ENCODE measurements at places on chromosomes 12 and 14.

GRCh38 chr14:30251017-30251416 lies 307.9 kb upstream of the G2E3 start:
- no peak for DNase-seq

GRCh38 chr12:12736759-12737676 lies 19.9 kb downstream of the CDKN1B start:
- no peak for DNase-seq

DNA sequence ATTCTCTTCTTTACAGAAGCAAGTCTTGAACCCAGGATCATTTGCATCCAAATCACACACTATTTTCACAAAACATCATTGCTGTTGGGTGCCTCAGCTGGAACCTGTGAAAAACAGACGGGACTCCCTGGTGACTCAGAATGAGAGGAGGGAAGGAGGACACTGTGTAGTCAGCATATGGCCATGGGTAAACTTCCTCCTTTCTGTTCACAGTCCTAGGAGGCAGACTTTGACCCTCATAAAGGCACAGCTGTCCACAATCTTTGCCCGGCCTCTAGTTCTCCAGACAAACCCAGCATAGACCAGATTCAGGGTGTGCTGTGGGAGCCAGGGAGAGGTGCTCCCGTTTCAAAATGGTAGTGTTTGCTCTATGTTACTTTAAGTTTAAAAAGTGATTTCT lies 62.0 kb downstream of the DYRK2 start:
- DNase-seq = peak; percentile 11

- DNase-seq = no peak
Measured at GRCh38 chr12:2811801-2812200, 667 bp upstream of the ITFG2 start.

DNA sequence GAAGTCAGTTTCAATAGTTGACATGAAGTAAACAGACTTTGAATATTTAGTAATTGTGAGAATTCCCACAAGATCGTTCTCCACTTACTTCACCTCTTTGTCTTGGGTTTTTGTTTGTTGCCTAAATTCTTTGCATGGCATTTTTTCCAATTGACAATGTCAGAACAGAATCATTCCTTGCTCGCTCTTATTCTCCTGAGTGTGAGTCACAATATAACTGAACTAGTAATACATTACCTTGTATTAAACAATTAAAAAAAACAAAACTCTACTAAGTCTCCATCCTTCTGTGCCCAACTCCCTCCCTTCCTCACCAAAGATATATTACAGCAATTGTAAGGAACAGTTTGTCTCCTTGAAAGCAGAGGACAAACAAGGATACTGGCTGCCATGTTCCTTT lies 638.8 kb upstream of the NOVA1 start:
- DNase-seq = no peak

GRCh38 chr14:33812181-33812580 lies 138.7 kb downstream of the EGLN3 start:
- no peak for DNase-seq

DNA sequence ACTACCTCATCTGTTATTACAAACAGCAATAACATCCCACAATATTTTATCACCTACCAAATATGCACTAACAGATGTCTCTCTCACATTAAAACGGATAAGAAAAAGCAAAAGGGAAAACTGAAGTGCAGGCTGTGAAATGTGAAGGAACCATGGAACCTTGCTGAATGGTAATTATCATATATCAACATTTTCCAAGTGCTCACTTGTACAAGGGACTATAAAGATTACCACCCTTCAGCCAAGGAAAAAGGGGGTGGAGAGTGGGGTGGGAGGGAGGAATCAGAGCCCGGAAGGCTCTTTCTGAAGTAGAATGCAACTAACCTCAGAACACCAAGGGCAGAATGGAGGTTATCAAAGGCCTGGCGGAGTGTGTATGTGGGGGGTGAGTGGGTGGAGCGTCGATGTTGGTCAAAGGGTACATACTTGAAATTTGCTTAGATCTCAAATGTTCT lies 1.2 kb downstream of the SNX6 start:
- no peak for DNase-seq

DNA sequence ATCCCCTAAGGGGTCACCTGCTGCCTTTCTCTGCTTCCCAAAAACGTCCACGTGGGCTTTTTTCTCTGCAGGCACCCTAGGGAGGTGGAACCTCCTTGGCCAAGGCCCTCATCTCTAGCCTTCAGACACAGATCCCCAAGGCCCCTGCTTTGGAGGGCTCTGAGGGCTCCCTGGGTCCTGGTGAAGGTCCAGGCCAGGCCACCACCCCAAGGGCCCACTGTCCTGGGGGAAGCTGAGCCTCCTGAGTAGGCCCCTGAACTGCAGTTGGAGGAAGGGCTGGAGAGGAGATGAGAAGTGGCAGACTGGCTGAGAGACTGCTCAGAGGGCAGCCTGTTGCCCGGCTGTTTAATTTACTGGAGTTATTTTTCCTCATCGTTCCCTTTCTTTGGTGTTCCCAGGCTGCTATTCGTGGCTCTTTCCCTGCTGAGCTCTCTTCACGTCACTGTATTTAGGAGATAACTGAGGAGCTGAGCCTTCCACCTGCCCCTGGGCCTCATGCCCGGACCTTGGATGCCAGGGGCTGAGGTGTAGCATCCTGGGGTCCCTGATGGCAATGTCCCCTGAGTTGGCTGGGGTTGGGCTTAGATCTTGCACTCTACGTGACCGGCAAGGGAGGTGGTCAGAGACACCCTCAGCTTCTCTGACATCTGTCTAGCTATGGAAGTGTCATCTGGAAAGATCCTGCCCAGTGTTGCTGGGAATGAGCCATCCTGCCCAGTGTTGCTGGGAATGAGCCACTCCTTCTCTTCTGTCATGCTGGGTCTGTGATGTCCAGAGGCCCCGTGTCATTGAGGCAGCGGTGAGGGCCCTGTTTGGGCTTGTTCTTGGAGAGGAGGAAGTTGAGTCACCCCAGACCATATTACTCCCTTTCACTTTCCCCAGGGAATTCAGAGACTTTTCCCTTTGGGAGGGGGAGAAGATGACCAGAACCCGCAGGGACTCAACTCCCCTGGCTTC lies 139.8 kb downstream of the TSPAN9 start:
- DNase-seq = no peak

GRCh38 chr12:13537623-13538022 lies 341.1 kb downstream of the EMP1 start:
- no peak for DNase-seq

GRCh38 chr12:18919871-18920511 lies 182.1 kb downstream of the CAPZA3 start:
- DNase-seq = no peak

- DNase-seq = no peak
Measured at GRCh38 chr12:604956-605355, 58.3 kb downstream of the NINJ2 start.

- DNase-seq = no peak
Measured at GRCh38 chr12:50537538-50537919, 32.7 kb downstream of the DIP2B start.

DNA sequence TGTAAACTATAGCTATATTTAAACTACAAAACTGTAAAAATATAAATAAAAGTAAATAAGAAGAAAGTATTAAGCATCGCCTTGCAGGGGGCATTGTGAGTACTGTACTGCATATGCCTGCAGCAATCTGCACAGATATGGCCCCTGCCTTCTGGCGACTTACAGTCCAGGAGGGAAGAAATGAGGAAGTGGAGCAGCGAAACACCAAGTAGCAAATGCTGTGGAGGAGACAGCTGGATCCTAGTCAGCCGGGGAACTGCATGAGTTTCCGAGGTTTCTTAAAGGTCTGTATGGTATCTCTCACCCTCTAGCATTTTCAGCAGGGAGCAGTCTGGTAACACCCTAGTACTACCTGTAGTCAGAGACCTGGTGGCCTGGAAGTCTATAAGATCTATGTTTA lies 256.9 kb downstream of the CACNA1C start:
- DNase-seq = no peak

DNA sequence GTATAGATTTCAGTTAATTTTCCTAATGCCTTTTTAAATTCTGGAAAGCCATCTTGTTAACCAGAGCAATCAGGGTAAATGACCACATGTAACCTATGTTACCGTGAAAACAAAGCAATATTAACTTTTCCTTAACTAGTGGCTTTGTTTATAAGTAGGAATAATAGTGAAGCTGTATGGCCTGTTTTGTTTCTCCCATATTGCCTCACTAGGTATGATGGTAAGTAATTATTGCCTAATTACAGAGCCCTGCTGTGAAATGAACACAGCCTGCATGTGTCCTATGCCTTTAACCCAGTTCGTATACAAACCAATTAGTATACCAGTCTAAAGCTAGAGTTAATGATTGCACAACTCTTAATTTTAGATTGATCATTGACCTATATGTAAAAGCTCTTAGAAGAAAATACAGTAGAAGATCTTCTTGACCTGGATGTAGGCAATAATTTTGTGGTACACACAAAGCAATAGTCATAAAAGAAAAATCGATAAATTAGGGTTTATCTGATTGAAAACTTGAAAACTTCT lies 249.9 kb downstream of the CCDC91 start:
- DNase-seq = no peak

- no peak for DNase-seq
Measured at GRCh38 chr12:105852951-105853350, 285.8 kb downstream of the NUAK1 start.

DNA sequence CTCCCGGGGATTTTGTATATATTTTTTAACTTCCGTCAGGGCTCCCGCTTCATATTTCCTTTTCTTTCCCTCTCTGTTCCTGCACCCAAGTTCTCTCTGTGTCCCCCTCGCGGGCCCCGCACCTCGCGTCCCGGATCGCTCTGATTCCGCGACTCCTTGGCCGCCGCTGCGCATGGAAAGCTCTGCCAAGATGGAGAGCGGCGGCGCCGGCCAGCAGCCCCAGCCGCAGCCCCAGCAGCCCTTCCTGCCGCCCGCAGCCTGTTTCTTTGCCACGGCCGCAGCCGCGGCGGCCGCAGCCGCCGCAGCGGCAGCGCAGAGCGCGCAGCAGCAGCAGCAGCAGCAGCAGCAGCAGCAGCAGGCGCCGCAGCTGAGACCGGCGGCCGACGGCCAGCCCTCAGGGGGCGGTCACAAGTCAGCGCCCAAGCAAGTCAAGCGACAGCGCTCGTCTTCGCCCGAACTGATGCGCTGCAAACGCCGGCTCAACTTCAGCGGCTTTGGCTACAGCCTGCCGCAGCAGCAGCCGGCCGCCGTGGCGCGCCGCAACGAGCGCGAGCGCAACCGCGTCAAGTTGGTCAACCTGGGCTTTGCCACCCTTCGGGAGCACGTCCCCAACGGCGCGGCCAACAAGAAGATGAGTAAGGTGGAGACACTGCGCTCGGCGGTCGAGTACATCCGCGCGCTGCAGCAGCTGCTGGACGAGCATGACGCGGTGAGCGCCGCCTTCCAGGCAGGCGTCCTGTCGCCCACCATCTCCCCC lies 777 bp downstream of the ASCL1 start:
- DNase-seq = no peak

GRCh38 chr12:105931762-105932570 lies 206.8 kb downstream of the NUAK1 start:
- no peak for DNase-seq

DNA sequence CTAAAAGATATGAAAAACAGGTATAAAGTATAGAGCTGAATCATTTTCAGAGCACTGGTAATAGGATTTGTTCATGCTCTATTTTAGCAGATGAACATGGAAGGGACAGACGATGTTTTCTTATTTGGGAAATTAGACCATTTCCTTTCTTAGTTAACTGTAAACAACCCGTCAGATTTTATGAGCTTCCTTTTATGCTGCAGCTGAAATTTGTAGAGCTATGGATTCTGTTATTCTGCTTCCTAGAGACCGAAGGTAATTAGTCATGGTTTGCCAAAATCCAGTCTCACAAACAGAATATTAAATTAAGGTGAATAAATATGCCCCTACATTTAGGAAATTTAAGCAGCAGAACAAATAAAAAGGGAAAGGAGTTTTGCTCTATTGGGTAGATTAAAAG lies 180.2 kb upstream of the SYT1 start:
- DNase-seq = no peak

GRCh38 chr14:74985028-74985310 lies 17.8 kb upstream of the EIF2B2 start:
- no peak for DNase-seq

- DNase-seq = no peak
Measured at GRCh38 chr12:82174936-82175335, 183.3 kb downstream of the CCDC59 start.

DNA sequence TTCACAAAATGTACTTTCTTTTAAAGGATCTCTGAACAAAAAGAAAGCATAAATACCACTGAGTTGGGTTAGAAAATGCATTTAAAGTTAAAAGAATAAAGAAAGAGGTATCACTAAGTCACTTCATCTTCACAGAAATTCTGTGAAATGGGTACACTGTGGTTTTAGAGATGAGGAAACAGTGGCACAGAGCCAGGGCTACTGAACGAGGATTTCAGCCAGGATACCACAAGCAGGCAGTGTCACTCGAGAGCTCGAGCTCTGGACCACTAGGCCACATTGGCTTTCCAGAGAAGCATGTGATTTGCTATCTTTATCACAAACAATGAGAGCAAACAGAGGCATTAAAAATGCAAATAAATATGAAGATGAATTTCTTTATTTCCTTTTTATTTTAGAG lies 51.0 kb downstream of the WDHD1 start:
- no peak for DNase-seq

GRCh38 chr14:89615421-89615820 lies 198.4 kb upstream of the FOXN3 start:
- DNase-seq = no peak

GRCh38 chr12:28415755-28416154 lies 225.5 kb downstream of the CCDC91 start:
- no peak for DNase-seq

DNA sequence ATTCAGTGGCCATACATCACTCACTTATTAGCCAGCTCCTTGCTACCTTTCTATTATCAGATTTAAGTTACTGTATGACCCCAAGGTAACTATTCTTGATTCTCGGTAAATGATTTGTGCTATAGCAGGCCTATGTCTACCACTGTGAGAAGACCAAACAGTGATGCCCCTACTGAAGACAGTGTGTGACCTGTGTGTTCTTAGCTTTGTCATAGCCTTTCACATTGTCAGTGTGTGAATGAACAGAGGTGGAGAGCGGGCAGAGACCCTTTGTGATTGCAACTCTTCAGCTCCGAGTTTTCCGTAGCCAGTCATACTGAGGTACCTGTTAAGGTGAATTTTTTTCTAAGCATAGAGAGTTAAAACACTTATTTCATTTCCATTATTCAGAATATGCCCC lies 294.0 kb downstream of the LRFN5 start:
- DNase-seq = no peak
